ENCODE measurements at places on chromosomes 12 and 14.
A peak's percentile ranks its signal among the peaks of the same experiment; 100 is the strongest.

DNA sequence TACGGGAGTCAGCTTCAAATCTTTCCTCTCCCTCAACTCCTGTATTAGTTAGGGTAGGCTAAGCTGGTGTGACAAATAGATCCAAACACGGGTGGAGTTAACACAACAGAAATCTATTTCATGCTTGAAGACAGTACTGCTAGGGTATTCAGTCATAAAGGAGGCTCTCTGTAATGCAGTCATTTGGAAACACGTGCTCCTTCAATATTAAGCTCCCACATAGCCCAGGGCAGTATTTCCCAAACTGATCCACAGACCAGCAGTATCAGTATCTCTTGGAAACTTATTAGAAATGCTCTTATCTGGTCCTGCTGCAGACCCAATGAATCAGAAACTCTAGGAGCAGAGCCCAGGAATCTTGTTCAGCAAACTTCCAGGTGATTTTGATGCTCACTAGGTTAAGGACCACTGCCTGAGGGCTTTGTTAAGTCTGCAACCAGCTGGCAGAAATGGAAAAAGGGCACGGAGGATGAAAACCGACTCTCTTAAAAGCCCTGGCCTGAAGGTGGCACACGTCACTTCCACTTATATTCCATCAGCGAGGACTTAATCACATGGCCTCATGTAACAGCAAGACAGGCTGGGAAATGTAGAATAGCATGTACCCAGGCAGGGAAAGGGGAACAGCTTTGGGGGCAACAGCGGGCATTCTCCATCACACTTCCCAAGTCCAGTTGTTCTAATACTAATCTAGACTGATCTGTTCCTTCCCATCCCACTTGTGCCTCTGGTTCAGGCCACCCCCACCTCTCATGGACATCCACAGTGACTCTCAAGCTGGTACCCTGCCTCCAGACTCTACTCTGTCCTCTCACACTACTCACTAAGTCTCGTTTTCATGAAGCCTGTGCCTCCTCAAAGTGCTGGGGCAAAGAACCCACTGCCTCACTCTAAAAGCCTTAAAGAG, 38.2 kb upstream of the RIC8B start:
- H3K27ac ChIP-seq: no peak overlapping the region
- H3K36me3 ChIP-seq: no peaks in the 10 kb centered on the region
- H3K4me1 ChIP-seq: no peaks in the 10 kb centered on the region
- peaks cover 8% of the 10 kb centered on the region for H3K27me3 ChIP-seq
- no peak overlapping the region for H3K4me3 ChIP-seq

GRCh38 chr12:92690601-92691000, 12.2 kb upstream of the PLEKHG7 start:
- H3K4me1 ChIP-seq: no peaks in the 10 kb centered on the region
- no peak overlapping the region for H3K4me3 ChIP-seq
- H3K36me3 ChIP-seq: no peaks in the 10 kb centered on the region
- H3K27me3 ChIP-seq: no peaks in the 10 kb centered on the region

- H3K4me1 ChIP-seq: peaks cover 40% of the 10 kb centered on the region
- H3K27ac ChIP-seq: peak overlapping the region; percentile 94
- no peaks in the 10 kb centered on the region for H3K27me3 ChIP-seq
- H3K36me3 ChIP-seq: no peaks in the 10 kb centered on the region
- peak; percentile 72 for DNase-seq
Measured at GRCh38 chr12:110270125-110270962, 10.7 kb upstream of the ATP2A2 start.

GRCh38 chr12:131034631-131035244, 81.0 kb downstream of the ADGRD1 start:
- H3K4me3 ChIP-seq: no peak overlapping the region
- H3K27me3 ChIP-seq: no peaks in the 10 kb centered on the region
- H3K27ac ChIP-seq: no peak overlapping the region

GRCh38 chr12:105910030-105910429, 228.7 kb downstream of the NUAK1 start:
- H3K4me3 ChIP-seq: no peak overlapping the region
- H3K27ac ChIP-seq: no peak overlapping the region
- H3K4me1 ChIP-seq: no peaks in the 10 kb centered on the region
- no peak for DNase-seq
- no peaks in the 10 kb centered on the region for H3K36me3 ChIP-seq

- H3K4me1 ChIP-seq: peaks cover 6% of the 10 kb centered on the region
- peaks cover 5% of the 10 kb centered on the region for H3K36me3 ChIP-seq
- no peaks in the 10 kb centered on the region for H3K27me3 ChIP-seq
- peak overlapping the region; percentile 65 for H3K27ac ChIP-seq
- no peak overlapping the region for H3K4me3 ChIP-seq
Measured at GRCh38 chr12:53659011-53659551, 16.8 kb downstream of the ATP5MC2 start.

DNA sequence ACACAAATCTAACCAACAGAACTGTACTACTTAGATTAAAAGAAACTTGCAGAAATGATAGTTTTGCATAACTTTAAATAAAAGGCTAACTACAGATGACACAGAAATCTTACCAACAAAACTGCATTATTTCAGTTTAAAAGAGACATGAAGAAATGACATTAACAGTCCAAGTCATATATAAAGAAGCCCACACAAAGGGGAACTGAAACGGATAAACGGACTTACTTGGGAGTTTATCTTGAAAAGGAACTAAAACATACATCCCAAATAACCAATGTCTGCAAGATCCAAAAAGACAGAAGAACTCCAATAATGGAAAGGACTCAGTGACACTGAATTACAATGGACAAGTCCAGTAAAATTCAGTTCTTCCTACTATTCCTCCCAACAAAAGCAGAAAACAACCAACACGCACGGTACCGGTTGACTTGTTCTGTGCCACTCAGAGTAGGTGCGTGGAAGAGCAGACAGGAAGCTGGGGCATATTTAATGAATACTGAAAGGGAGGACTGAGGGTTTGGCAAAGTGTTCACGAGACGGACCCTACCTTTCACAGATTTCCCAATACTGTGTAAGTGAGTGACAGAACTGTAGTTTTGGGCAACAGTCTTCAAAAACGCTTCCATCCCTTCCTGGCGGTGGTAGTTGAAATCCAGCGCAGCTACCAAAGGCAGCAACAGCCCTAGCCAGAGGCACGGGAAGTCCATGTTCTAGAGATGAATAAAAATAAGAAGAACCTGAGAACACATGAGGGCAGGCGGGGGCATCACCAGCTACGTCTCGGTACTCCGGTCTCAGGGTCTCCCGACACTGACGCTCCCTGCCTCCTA, 627 bp downstream of the CPM start:
- peak overlapping the region; percentile 44 for H3K4me3 ChIP-seq
- DNase-seq: no peak
- no peak overlapping the region for H3K27ac ChIP-seq
- no peaks in the 10 kb centered on the region for H3K4me1 ChIP-seq
- no peaks in the 10 kb centered on the region for H3K27me3 ChIP-seq
- no peaks in the 10 kb centered on the region for H3K36me3 ChIP-seq

GRCh38 chr14:89317051-89317691, 99.9 kb downstream of the FOXN3 start:
- no peak overlapping the region for H3K27ac ChIP-seq
- H3K4me1 ChIP-seq: no peaks in the 10 kb centered on the region
- no peak overlapping the region for H3K4me3 ChIP-seq
- no peaks in the 10 kb centered on the region for H3K27me3 ChIP-seq

DNA sequence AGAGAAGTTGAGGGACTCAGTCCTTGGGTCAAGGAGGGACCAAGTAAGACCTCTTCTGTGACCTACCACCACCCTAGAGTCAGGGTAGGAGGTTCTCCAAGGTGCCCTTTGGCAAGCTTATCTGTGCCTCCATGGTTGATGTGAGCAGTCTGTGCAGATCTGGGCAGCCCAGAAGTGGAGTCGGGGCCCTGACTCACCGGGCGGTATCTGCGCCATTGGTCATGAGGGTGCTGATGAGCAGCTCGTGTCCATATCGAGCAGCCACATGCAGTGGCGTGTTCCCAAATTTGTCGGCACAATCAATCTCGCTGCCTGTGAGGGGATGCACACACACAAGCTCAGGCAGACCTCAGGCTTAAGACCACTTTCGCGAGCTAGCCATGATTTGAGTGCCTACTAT, 5.1 kb downstream of the ANKRD52 start:
- H3K4me1 ChIP-seq: no peaks in the 10 kb centered on the region
- H3K27ac ChIP-seq: no peak overlapping the region
- no peak for DNase-seq
- no peak overlapping the region for H3K4me3 ChIP-seq
- H3K36me3 ChIP-seq: peaks cover 84% of the 10 kb centered on the region

DNA sequence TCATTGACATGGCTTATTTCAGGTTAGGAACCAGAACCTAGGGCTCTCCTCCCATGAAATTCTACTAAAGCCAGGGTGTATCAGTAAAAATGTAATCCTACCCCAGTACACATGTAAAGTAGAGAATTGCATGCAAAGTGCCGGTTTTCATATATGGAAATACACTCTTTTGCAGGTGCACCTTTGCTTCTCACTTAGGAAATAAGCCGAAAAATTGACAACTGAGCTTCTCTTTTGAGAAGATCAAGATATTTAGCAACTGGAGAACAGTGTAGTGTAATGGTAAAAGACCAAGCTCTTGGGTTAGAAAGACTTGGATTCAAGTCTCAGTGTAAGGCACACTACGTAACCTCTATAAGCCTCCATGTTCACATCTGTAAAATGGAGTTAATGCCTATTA, 82.4 kb downstream of the SLC38A6 start:
- H3K4me3 ChIP-seq: no peak overlapping the region
- no peaks in the 10 kb centered on the region for H3K36me3 ChIP-seq
- H3K4me1 ChIP-seq: no peaks in the 10 kb centered on the region

GRCh38 chr12:64806593-64807460, 17.6 kb upstream of the TBC1D30 start:
- peaks cover 11% of the 10 kb centered on the region for H3K4me1 ChIP-seq
- DNase-seq: no peak
- H3K4me3 ChIP-seq: no peak overlapping the region
- no peak overlapping the region for H3K27ac ChIP-seq

Data from RWPE2 (cell line).